ENCODE measurements at places on chromosomes 6 and 20.

- no peak for DNase-seq
Measured at GRCh38 chr6:156587071-156587470, 190.1 kb upstream of the ARID1B start.

- no peak for DNase-seq
Measured at GRCh38 chr20:32391003-32391402, 32.9 kb downstream of the ASXL1 start.

GRCh38 chr6:10613077-10613476, 81.3 kb downstream of the C6orf52 start:
- no peak for DNase-seq

DNA sequence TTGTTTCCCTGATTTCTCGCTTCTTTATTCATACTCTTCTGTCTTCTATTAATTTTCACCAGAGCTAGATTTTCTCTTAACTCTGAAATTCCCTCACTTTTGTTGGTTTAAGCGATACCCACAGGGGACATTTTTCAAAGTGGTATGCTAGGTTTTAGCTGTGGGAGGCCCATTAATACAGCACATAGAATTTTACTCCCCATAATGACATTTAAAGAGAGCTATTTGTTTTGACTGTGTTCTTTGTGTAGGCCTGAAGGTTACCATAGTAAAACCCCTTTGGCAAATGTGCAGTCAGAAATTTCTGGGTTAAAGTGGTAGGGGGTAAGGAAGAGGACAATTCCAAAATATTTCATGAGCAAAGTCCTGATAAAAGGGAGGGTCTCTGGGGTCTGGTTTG, 721.1 kb upstream of the CITED2 start:
- DNase-seq, result no peak

DNA sequence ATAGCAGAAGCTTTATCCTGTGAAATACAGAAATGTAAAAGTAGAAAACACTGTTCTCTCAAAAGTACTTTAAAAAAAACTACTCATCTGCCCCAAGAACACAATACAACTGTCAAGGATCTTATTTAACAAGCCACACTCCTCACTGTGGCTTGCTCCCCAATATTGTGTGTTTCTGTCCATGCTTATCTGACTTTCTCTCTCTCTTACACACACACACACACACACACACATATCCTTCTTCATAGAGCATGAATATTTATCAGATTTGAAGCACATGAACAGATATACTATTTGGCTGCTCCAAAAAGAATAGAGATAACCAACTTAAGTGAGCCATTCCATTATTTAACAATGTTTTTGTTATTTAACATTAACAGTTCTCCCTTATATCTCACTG, 3.6 kb upstream of the PHIP start:
- no peak for DNase-seq

GRCh38 chr6:147135211-147135681, 69.0 kb upstream of the STXBP5 start:
- DNase-seq, result peak; percentile 33

- peak; percentile 33 for DNase-seq
Measured at GRCh38 chr6:15842727-15843117, 179.9 kb upstream of the DTNBP1 start.

DNA sequence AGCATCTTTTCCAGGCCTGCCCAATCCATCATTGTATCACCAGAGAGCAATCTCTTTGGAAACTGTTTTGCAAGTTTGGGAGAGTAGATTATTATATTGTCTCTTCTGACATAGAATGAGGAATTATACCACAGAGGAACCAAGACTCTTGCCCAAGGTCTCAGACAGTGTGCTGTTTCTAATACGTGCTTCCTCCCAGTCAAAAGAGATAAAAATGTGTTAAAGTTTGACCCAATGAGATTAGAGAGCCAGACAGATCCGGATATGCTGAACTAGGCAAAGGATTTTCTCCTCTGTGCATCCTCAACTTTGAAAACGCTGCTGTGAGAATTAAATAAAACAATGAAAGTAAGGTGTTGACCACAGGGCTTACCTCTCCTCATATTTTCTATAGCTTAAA, 18.6 kb upstream of the NT5E start:
- DNase-seq, result no peak

DNA sequence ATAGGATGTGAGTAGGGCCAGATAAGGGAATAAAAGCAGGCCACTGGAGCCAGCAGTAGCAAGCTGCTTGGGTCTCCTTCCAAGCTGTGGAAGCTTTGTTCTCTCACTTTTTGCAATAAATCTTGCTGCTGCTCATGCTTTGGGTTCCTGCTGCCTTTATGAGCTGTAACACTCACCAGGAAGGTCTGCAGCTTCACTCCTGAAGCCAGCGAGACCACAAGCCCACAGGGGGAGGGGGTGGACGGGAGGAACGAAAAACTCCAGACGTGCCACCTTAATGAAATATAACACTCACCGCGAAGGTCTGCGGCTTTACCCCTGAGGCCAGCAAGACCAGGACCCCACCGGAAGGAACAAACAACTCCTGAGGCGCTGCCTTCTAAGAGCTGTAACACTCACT, 1324.4 kb upstream of the EYS start:
- no peak for DNase-seq

DNA sequence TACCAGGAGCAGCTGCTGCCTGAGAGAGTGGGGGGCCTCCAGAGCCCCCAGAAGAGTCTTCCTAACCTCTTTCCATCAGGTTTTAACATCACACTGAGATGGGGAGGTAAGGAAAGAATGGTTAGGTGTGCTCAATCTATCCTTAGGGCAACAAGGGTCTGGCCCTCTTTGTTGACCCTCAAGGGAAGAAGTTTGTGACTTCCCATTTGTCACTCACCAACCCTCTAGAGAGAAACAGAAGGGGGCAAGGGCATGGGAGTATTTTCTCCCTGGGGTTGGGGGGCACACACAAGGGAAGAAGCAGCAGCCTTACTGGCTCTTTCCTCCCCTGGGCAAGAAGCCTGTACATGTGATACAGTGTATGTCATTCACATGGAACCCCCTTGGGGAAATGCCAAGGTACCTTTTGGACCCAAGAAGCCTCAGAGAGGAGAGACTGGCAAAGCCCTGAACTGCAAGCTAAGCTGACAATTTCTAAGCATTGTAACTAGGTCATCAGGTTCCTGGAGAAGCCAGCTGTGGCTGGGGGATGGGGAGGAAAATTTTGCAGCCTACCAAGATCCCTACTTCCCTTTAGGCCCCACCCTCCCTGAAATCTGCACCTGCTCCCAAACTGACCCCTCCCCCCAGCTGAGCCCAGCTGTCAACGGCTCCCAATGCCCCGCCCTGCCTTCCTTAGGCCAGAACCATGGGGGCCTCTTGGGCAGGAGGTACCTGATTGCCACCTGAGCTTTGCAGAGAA, 14.5 kb downstream of the BCL2L1 start:
- DNase-seq, result no peak

GRCh38 chr6:135535989-135536414, 38.5 kb upstream of the AHI1 start:
- peak; percentile 93 for DNase-seq

- no peak for DNase-seq
Measured at GRCh38 chr20:41213150-41213820, 75.9 kb downstream of the PLCG1 start.

GRCh38 chr20:60246751-60247150, 288.5 kb downstream of the CDH26 start:
- no peak for DNase-seq

DNA sequence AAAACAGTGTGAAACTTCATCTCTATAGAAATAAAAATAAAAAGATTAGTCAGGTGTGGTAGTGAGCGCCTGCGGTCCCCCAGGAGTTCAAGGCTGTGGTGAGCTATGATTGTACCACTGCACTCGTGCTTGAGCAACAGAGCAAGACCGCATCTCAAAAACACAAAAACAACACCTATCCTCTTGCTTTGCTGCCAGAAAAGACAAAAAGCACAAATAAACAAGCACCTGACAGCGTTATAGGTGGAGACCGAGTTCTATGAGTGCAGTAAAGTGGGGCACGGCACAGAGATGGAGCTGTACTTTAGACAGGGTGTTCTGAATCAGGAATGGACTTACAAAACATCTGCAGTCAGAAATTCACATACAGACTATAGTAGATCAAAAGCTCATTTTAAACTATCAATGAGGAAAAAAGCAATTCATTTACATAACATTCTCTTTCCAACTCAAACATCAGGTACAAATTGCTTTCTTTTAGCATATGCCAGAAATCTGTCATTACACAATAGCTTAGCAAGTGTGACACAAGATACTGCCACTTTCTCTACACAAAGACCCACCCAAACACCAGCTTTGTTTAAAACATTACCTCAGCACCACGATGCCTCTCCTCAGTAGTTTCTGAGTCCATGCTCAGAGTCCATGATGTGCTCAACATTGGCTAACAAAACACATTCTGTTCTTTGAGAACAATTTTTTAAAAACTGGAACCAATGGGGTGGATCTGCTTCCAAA, 10.1 kb downstream of the EZR start:
- no peak for DNase-seq

- DNase-seq, result peak; percentile 53
Measured at GRCh38 chr6:5085648-5086293, 630 bp downstream of the PPP1R3G start.

GRCh38 chr20:37531856-37532255, 4.2 kb upstream of the BLCAP start:
- DNase-seq, result no peak

DNA sequence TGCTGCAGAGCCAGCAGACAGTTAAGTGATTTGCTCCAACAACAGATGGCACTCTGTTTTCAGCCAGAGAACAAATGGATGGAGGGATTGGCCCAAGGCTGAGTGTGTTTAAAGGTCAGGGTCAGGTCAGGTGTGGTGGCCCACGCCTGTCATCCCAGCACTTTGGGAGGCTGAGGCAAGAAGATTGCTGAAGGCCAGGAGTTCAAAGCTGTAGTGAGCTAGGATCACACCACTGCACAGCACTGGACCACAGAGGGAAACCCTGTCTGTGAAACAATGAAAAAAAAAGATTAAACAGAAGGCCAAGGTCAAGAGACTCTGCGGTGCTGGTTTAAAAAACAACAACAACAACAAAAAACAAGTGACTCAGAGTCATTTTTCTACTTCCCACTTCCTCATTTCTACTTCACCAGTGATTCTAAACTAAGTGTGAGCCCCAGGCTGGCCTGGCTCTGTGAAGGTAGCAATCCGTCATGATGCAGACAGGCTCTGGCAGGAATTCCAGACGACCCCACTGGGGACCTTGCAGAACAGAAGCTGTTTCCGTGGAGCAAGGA, 42.5 kb upstream of the ARMC2 start:
- DNase-seq, result no peak

DNA sequence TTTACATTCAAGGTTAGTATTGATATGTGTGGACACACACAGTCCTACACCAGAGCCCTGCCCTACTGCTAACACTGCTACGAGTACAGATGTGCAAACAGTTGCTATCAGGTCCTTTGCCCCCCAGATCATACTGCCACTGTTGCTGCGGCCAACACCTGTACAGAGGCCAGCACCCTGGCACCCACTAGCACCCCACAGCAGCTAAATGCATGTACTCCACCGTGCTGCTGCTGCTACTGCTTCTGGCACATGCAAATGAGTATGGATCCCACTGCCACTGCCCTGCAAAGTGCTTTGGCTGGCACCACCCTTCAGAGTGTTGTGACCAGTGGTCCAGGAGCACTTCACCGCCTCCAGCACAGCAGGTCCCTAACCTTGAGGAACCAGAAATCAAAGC, 621.9 kb downstream of the GRIK2 start:
- DNase-seq, result no peak
